ENCODE measurements at places on chromosomes 7 and 10.

DNA sequence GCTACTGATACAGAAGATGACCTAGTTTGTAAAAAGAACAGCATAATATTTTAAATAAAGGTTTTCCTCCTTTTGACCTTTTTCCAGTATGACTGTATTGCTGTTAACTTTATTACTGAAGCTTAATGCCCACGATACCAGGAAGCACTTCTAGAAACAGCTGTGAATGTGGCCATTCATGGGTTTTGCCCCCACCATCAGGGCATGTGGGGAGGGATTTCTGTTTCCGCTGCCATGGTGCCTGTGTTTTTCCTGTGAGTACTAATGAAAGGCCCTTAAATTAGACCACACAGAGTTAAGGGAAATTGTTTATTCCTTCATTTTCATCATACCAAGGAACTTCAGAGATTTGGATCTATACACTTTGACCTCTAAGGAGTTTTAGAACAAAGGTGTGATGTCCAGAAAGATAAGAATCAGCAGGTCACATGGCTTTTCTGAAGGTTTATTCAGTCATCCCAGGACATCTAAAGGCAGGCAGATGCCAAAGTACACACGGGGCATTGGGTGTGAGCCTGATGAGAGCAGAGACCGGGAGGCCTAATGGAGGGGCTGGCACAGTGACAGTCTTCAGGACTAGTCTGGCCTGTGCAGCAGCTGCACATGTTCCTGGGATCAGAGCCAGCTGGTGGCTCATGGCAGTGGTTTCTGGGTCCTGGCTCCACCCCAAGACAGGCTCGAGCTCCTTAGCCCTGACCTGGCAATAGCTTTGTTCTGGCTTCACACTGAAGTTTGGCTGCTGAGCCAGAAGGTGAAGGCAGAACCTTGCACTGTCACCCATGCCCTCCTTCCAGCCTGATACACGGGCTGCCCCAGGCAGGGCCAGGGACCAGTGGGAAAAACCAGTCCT lies 190.9 kb downstream of the REEP3 start:
- no peak for DNase-seq

DNA sequence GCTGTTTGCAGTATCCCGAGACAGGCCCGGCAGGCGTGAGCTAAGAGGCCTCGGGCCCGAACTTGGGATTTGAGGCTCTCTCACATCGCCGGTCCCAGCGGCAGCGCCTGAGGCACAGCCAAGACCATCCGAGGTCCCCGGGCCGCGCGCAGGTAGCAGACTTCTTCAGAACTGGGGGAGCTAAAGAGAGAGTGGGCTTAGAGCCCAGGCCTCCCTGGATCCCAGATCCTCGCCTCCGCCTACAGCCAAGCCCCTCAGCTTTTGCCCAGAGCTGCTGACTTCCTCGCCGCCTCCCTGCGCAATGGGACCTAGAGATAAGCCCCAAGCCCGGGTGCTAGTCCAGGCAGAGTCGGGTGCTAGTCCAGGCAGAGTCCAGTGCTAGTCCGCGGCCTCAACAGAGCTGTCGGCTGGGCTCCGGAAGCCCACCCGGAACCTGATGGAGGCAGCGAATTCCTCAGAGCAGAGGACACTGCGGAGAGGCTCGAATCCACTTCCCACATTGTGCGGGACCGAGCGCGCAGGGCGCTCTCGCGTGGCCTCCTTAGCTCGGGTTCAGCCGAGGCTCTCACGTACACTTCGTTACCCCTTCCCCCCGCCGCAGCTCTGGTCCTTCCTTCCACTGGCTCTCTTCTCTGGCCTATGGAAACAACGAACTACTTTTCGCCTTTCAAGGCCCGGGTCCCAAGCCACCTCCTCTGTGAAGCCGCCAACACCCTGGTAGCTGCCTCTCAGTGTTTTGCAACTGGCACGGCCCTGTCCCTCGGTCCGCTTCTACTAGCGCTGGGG lies 5.8 kb downstream of the LBX1 start:
- no peak for DNase-seq

DNA sequence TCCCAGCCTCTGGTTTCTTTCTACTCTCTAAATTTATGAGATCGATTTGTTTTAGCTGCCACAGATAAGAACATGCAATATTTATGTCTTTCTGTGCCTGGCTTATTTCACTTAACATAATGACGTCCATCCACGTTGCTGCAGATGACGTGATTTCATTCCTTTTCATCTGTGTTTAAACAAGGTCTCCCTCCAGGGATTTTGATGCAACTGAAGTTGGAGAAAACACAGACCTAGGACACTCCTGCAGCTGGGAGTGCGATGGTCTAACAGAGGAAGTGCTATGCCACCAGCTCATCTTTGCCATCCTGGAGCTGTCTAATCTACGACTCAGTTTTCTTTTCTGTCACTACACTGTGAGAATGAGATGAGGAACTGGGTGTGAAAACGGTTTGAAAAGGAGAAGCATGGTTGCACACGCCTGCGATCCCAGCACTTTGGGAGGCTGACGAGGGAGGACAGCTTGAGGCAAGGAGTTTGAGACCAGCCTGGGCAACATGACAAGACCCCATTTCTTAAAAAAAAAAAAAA lies 1.5 kb upstream of the KCTD7 start:
- DNase-seq = no peak

DNA sequence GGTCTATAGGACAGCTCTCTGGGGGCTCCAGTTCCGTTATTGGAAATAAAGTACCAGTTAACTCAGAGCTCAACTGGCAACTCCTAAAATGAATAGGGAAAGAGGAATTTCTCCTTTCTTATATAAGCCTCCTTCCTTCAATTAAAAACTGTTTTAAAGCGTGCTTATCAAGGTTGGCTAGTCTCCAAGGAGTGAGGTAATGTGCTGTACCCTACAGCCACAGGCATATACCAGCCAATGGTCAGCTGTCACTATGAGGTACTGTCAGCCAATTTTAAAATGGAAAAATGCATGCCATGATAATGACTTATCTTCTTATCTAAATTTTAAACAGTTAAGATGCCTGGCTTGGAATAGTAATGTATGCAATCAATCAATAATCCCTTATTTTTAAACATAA lies 76.2 kb downstream of the PLCE1 start:
- DNase-seq = no peak

DNA sequence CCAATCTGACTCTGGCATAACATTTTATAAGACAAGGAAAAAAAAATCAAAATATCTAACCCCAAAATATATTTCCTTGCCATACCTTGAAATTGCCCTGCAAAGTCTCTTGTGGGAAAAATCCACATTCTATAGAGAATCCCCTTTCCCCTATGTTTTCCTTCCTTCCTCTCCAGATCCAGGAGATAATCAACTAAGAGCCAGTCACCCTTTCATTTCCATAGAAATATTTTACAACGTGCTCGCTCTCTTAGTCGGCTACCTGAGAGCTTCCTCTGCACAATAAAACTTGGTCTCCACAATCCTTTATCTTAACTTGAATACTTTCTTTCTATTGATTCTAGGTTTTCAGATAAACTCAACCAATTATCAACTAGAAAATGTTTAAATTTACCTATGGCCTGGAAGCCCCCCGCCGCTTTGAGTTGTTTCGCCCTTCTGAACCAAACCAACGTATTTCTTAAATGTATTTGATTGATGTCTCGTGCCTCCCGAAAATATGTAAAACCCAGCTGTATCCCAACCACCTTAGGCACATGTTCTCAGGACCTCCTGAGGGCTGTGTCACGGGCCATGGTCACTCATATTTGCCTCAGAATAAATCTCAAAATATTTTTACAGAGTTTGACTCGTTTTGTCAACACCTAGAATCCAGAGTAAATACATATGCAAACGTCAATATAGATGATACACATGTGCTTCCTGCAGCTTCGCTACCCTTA lies 869 bp downstream of the PSAP start:
- DNase-seq = no peak

GRCh38 chr7:100575746-100576383 lies 2.2 kb upstream of the SAP25 start:
- DNase-seq = no peak
